Liver (tissue), 10 donors: ENCODE measurements at places on chromosomes 5 and 9.

GRCh38 chr5:1436036-1436435 lies 9.2 kb downstream of the SLC6A3 start:
- DNase-seq: no peak
- H3K4me3 ChIP-seq: no peak overlapping the region
- no peak overlapping the region for H3K27ac ChIP-seq
- no peaks in the 10 kb centered on the region for H3K27me3 ChIP-seq
- H3K36me3 ChIP-seq: no peaks in the 10 kb centered on the region

- peaks cover 24% of the 10 kb centered on the region for H3K4me1 ChIP-seq
- H3K4me3 ChIP-seq: no peak overlapping the region
- DNase-seq: no peak
- no peak overlapping the region for H3K27ac ChIP-seq
These were observed 8.4 kb downstream of the SMARCA2 start for GRCh38 chr9:2023532-2023931.

GRCh38 chr5:168426007-168426863 lies 60.0 kb upstream of the RARS1 start:
- no peak for DNase-seq
- H3K27me3 ChIP-seq: no peaks in the 10 kb centered on the region
- H3K4me3 ChIP-seq: no peak overlapping the region

DNA sequence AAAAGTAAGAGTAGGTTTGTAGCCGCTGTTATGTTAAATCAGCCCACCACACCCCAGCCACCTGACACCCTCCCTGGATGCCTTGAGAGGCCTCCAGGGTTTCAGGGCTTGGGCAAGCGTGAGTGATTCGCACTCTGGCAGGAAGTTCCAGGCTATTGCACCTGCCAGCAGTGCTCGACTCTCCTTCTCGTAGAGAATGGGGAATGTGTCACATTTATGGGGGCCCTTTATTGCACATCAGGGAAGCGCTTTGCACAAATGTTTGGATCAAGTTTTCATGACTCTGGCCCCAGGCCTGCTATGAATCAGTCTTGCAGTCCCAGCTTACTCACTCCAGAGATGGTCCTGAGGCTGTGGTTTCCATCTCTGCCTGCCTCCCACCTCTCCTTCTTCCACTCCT lies 66.1 kb upstream of the ADRA1B start:
- H3K36me3 ChIP-seq: no peaks in the 10 kb centered on the region
- no peaks in the 10 kb centered on the region for H3K4me1 ChIP-seq
- no peak for DNase-seq
- no peak overlapping the region for H3K4me3 ChIP-seq
- H3K27ac ChIP-seq: no peak overlapping the region
- H3K27me3 ChIP-seq: no peaks in the 10 kb centered on the region

DNA sequence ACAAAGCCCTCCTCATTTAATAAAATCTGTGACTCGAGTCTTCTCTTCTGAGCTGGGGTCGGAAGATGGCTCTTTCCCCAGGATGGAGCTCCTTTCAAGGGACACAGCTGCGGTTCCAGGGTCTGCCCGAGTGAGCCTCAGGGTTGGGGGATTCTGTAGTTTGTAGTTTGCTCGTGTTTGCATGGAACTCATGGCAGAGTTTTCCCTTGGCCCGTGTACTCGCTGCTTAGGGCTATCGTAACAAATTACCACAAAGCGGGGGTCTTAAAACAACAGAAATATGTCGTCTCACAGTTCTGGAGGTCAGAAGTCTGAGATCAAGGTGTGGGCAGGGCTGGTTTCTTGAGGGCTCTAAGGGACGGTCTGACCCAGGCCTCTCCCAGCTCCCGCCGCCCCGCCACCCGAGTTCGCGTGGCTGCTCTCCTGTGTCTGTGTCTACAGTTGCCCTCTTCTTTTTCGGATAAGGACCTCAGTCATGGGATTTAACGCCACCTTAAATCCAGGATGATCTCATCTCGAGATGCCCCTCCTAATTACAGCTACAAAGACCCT lies 13.9 kb upstream of the LPCAT1 start:
- H3K27ac ChIP-seq: no peak overlapping the region
- H3K36me3 ChIP-seq: no peaks in the 10 kb centered on the region
- H3K4me1 ChIP-seq: no peaks in the 10 kb centered on the region

- H3K27ac ChIP-seq: no peak overlapping the region
- DNase-seq: no peak
- H3K27me3 ChIP-seq: no peaks in the 10 kb centered on the region
- H3K4me3 ChIP-seq: no peak overlapping the region
- H3K4me1 ChIP-seq: no peaks in the 10 kb centered on the region
These were observed 125.4 kb downstream of the C5orf15 start for GRCh38 chr5:133842846-133843611.

GRCh38 chr5:98796197-98796972 lies 22.9 kb downstream of the RGMB start:
- H3K4me3 ChIP-seq: no peak overlapping the region
- peaks cover 4% of the 10 kb centered on the region for H3K4me1 ChIP-seq
- no peaks in the 10 kb centered on the region for H3K27me3 ChIP-seq
- no peak overlapping the region for H3K27ac ChIP-seq

- no peak for DNase-seq
- no peaks in the 10 kb centered on the region for H3K27me3 ChIP-seq
- no peak overlapping the region for H3K27ac ChIP-seq
These were observed 21.1 kb downstream of the HMGXB3 start for GRCh38 chr5:150021491-150022157.

DNA sequence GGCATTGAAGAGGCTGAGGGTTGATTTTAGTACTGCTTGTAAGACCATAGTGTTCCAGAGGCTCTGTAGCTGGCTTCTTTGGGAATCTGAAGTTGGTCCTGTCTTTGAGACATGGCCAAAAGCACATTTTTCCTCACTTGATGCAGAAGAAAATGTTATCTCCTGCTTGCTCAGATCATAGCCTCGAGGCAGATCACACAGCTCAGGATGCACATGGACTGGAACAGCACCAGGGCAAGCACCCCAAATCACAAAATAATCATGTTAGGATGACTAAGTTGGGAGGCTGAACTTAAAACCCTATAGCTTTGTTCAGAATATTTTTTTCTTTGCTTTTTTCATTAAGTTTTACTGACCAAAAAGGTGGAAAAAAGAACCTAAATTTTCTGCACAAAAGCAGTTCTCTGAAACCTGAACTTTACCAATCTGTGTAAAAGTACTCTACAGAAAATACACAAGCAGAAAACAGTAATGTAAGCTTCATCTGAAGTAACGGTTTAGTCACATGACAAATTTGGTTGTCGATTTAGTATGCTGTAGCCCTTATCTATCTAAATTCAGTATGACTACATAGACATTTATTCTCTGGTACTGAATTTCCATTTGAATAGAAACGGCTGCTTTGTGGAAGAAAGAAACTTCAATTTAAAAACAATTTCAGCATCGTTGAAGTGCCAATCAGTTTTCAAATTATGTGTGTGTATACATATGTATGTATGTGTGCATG lies 3.4 kb downstream of the KLHL9 start:
- no peaks in the 10 kb centered on the region for H3K36me3 ChIP-seq
- no peak overlapping the region for H3K27ac ChIP-seq
- H3K4me1 ChIP-seq: peaks cover 28% of the 10 kb centered on the region

DNA sequence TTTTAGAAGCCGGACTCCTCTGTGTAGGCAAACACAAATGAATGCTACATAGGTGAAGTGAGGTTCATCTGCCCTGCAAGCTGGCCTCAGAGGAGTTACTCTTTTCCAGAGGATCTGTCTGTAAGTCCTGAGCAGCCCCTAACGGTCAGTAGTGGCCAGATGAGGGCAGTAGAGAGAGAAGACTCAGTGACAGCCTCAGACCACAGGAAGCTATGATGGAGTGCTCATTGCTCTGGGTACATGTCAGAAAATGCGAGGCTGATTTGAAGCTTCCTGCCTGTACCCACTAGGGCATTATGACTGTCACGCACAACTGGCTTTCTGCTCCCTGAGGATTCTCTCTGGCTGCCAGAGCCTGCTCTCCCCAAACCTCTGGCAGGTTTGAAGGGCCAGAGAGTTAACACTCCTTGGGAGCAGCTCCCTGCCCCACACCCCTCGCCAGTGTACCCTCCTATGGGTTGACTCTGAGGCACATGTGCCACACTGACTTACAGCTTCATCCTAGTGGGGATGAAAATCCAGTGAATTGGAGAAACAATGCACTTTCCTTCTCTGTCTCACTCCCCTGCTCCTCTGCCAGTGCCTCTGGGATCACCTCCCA lies 141.5 kb downstream of the GABRG2 start:
- no peak overlapping the region for H3K27ac ChIP-seq
- DNase-seq: no peak
- H3K4me1 ChIP-seq: no peaks in the 10 kb centered on the region
- H3K27me3 ChIP-seq: no peaks in the 10 kb centered on the region
- H3K36me3 ChIP-seq: no peaks in the 10 kb centered on the region

- H3K4me1 ChIP-seq: no peaks in the 10 kb centered on the region
- H3K27ac ChIP-seq: no peak overlapping the region
These were observed 86.9 kb downstream of the CYFIP2 start for GRCh38 chr5:157352756-157353340.

DNA sequence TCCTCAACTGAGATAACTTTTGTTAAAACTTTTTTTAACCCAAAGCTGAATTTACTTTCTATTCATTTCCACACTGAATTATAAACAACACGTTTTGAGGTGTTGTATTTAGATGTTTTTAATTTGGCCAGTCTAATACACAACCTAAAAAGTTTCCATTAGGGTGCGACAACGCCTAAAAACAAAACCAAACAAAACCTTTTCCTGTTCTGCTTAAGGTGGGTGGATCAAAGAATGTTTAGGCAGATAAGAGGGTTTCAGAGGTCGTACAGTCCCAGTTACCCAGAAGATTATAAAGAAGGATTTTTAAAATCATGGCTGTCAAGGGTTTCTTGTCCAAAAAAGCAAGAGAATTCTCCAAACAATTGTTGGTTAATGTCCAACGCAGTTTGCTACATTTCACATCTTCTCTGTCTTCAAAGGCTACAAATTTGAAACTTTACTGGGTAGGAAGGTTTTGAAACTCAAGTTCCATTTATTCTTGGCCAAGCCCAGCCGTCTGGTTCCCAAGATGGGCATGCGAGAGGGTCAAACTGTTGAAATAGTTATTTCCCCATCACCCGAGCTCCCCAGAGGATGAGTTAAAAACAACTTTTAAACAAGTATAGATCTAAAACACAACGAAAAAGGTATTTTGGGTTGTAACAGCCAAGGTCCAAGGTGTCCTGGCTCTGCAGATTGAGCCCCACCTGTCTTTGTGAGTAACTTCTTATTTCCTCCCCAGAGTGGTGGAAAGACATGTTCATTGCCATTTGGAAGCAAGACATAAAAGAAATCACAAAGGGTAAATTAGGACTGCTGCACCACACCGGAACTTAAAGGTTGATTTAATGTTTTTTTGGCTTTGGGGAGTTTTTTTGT lies 122.8 kb upstream of the MAP3K1 start:
- H3K27me3 ChIP-seq: no peaks in the 10 kb centered on the region
- no peak for DNase-seq
- no peak overlapping the region for H3K4me3 ChIP-seq
- no peaks in the 10 kb centered on the region for H3K36me3 ChIP-seq
- no peaks in the 10 kb centered on the region for H3K4me1 ChIP-seq

GRCh38 chr5:121288781-121289180 lies 562.9 kb upstream of the FTMT start:
- no peaks in the 10 kb centered on the region for H3K36me3 ChIP-seq
- H3K27ac ChIP-seq: no peak overlapping the region
- H3K4me3 ChIP-seq: no peak overlapping the region
- no peaks in the 10 kb centered on the region for H3K4me1 ChIP-seq
- no peak for DNase-seq

GRCh38 chr9:133673258-133673655 lies 37.1 kb downstream of the DBH start:
- H3K4me1 ChIP-seq: no peaks in the 10 kb centered on the region
- no peaks in the 10 kb centered on the region for H3K27me3 ChIP-seq
- no peak overlapping the region for H3K27ac ChIP-seq
- H3K36me3 ChIP-seq: peaks cover 12% of the 10 kb centered on the region
- H3K4me3 ChIP-seq: no peak overlapping the region

DNA sequence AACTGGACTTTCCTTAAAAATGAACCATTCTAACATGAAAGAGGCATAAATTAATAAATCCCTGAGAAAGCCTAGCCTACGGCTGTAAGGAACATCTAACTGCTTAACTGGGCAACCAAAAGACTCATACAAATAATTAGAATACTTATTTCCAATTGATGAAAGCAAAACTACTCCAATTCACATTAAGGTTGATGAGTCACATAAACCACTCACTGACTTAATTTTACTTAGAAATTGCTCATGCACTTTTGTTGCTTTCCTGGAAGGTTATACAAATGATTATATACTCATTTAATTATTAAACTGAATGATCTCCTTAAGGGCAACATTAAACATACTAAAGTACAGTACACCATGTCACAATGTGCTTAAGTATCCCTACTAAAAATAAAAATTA lies 101.9 kb downstream of the NFIB start:
- H3K27me3 ChIP-seq: no peaks in the 10 kb centered on the region
- peak overlapping the region; percentile 62 for H3K27ac ChIP-seq
- DNase-seq: no peak
- H3K4me1 ChIP-seq: peaks cover 27% of the 10 kb centered on the region
